Progenitor cell of endocrine pancreas (in vitro differentiated cells): ENCODE measurements at places on chromosomes 7 and 10. TPM values are rescaled to one million over a fixed set of nuclear protein-coding genes. Genes with fewer than 3 reads are reported as not detected.

- H3K27me3 ChIP-seq = no peaks in the 10 kb centered on the region
- no peaks in the 10 kb centered on the region for H3K36me3 ChIP-seq
- no peak overlapping the region for H3K27ac ChIP-seq
These were observed 837.1 kb downstream of the LRMDA start for GRCh38 chr10:76268530-76268929.

GRCh38 chr7:3312583-3312982 is 11.5 kb downstream of the SDK1 start:
- no peak overlapping the region for H3K4me3 ChIP-seq
- DNase-seq = no peak
- H3K27ac ChIP-seq = no peak overlapping the region
- no peaks in the 10 kb centered on the region for H3K27me3 ChIP-seq

DNA sequence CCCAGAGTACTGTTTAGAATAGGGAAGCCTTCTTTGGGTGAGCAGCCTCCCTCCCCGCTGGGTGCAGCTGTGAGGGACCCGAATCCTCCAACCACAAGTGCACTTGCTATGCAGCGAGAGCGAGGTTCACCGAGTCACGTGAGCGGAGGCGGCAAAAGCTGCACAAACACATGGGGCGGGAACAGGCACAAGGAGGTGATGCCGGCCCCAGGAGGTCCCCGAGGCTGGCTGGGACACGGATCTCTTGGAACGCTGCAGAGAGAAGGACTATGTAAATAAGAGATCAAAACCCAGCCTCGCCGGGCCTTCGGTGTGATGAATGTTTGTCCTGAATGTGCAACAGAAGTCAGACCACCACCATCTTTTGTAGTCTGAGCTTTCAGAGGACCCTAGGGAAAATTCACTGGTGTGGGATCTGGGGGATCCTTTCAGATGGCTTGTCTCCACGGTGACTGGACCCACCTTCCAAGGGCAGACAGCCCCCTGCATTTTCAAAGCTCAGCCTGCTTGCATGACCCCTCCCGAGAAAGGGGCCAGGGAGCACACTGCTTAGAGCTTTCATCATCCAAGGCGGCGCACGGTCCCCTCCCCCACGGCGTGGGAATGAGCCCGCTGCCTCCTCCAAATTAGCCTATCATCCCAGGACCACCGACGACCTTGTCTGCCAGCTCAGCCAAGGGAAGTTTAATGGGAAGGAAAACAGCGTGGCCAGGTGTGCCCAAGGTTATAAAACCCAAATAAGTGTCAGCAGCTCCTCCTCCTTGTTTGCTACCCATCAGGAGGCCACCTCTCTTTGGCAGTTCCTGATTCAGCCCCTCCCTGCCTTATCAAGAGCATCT is 327.7 kb downstream of the CXCL12 start:
- H3K4me3 ChIP-seq = no peak overlapping the region
- H3K27me3 ChIP-seq = peaks cover 37% of the 10 kb centered on the region
- H3K27ac ChIP-seq = peak overlapping the region; percentile 52
- H3K4me1 ChIP-seq = peaks cover 19% of the 10 kb centered on the region
- H3K36me3 ChIP-seq = no peaks in the 10 kb centered on the region

GRCh38 chr7:630111-630511 is 96.4 kb upstream of the DNAAF5 start:
- H3K4me3 ChIP-seq = no peak overlapping the region
- no peak for DNase-seq
- peaks cover 13% of the 10 kb centered on the region for H3K36me3 ChIP-seq
- H3K27ac ChIP-seq = no peak overlapping the region
- no peaks in the 10 kb centered on the region for H3K27me3 ChIP-seq
- no peaks in the 10 kb centered on the region for H3K4me1 ChIP-seq

DNA sequence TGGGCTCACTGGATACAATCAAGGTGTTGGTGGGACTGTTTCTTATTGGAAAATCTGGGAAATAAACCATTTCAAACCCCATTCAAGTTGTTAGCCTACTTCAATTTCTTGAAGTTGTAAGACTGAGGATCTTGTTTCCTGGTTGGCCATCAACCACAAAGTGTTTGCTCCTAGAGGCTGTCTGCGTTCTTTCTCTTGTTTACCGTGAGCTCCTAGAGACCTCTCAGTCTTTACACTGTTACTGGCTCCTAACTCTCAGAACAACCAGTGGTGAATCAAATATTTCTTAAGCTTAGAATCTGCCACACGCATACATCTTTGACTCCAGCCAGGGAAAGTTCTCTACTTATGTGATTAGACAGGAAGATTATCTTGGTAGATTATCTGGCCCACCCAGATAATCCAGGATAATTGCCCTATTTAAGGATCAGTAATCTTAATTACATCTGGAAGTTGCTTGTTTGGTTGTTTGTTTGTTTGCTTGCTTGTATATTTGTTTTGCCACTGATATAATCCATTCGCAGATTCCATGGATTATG is 798.7 kb downstream of the IPMK start:
- H3K4me3 ChIP-seq = no peak overlapping the region
- DNase-seq = no peak
- H3K4me1 ChIP-seq = peaks cover 5% of the 10 kb centered on the region
- H3K27me3 ChIP-seq = peaks cover 9% of the 10 kb centered on the region

DNA sequence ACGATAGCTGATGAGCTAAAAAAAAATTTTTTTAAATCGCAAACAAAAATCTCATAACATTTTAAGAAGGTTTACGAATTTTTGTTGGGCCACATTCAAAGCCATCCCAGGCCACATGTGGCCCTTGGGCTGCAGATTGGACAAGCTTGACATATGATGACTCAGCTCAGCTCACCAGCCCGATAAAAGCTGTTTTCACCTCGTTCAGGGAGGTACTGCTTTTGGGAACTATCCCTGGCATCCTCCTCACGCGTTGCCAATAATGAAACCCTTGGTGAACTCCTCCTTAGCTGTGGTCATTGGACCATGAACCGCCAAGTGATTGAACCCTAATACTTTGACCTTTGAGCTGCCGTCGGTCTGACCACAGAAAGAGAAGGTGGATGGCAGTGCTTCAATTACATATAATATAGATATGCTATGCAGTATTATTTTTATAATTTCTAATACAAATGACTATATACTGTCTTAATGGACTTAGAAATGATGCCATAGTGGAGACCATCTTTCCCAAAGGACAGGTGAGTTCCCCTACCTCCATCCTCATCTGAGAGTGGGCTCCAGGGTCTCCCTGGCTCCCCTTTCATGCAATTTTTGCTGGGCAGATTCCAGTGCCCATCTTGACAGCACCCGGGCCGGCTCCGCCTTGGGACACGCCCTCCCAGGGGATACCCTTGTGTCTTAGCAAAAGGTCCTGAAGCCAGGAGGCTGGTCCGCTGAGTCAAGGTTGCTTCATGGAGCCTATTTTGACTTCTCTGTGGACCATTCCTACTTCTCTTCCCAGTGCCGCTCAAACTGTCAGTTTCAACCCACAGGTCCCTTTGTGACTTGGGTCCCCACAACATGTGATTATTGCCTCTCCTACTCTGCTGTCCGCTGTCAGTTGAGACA is 707.2 kb downstream of the PARD3 start:
- no peak overlapping the region for H3K27ac ChIP-seq
- DNase-seq = no peak

DNA sequence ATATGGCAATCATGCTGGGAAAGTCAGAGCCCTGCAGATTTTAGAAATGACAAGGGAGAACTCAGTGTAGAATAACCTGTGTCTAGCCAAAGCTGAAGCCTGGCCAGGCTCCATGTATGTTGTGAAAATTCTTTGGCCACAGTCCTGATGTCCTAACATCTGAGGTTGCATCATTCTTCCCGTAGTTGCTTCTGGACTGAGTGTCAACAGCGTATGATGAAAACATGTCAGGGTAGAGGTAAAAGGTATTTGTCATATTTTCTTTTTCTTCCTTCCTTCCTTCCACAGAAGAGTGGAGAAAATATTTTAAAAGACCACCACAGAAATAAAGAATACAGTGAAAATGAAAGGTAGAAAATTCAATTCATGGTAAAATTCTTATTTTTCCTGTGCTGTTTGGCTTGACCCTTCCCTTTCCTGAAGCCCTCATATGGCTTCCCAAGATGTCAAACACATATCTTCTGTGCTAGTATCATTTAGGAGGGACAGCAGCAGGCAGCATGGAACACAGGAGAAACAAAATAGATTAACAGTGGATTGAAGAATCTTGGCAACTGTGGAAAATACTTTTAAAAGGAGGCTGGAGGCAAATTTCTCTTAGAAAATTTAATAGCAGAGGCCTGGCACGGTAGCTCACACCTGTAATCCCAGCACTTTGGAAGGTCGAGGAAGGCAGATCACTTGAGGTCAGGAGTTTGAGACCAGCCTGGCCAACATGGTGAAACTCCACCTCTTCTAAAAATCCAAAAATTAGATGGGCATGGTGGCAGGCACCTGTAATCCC is 18.9 kb upstream of the NRBF2 start:
- no peaks in the 10 kb centered on the region for H3K27me3 ChIP-seq
- no peak for DNase-seq
- H3K27ac ChIP-seq = no peak overlapping the region
- no peak overlapping the region for H3K4me3 ChIP-seq
- no peaks in the 10 kb centered on the region for H3K36me3 ChIP-seq

GIMAP5 gene
- total RNA-seq = not detected in 2 replicates

DNA sequence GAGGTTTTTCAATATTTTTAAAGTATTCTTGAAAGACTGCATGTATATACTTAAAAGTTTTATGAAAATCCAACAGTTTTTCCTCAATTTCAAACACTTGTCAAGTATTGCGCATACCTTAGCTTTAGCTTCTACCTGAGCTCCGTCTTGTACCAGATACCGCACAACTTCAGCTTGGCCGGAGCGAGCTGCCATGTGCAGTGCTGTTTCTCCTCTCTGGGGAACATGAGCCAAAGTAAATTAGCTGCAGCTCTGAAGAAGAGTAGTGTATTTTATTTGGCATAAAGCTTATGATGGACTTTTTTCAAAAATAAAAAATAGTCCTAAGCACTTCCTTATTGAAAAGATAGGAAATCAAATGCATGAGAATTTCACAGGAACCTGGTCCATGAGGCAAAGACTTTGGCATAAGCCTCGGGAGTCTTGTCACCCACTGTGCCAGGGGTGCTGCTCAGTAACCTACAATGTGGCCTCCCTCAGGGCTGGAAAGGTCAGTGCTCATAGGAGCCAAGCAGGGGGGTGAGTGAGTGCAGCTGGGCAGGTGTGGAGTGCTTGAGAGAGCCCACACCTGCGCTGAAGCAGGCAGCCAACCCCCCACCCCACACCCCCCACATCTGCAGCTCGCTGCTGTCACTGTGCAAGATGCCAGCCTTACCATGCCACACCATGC is 189.5 kb downstream of the ANK3 start:
- no peaks in the 10 kb centered on the region for H3K27me3 ChIP-seq
- H3K4me1 ChIP-seq = peaks cover 9% of the 10 kb centered on the region
- no peak for DNase-seq

DNA sequence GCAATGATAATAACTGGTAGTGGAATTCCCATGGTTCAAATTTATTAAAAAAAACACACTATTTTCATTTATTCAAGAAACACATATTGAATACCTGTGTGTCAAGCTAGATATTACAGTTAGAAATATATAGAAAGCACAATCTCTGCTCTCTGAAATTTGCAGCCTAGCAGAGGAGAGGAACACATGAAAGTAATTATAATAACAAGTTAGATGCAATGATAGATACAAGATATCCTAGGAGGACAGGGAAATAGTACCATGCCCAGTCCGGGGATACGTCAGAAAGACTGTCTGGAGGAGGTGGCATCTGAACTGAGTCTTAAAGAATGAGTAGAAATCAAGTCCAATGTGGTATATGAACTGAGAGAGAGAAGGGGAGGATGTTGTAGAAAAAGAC is 485.6 kb upstream of the C7orf33 start:
- no peak for DNase-seq
- no peaks in the 10 kb centered on the region for H3K27me3 ChIP-seq
- no peak overlapping the region for H3K27ac ChIP-seq
- no peaks in the 10 kb centered on the region for H3K36me3 ChIP-seq
- no peak overlapping the region for H3K4me3 ChIP-seq
- H3K4me1 ChIP-seq = peaks cover 7% of the 10 kb centered on the region

ANKRD7 gene
- total RNA-seq = not detected in 2 replicates

DNA sequence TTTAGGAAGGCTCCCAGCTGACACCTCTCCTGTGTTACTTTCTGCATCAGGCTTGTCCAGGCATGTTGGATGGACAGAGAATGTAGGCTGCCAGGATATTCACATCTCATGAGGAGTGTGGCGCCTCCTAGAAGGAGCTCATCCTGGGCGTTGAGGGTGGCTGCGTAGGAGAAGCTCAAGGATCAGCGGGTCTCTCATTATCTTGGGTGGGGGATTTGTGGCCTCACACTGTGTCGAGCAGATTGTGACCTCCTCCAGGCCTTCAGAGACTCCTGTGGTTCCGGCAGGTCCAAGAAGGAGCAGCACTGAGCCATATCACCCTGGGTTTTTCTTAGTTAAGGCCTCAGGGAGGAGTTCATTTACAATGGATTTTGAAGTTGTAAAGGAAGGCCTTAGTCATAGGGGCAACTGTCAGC is 8.7 kb upstream of the COBL start:
- H3K4me3 ChIP-seq = no peak overlapping the region
- no peaks in the 10 kb centered on the region for H3K36me3 ChIP-seq
- peaks cover 11% of the 10 kb centered on the region for H3K4me1 ChIP-seq
- DNase-seq = no peak
- peaks cover 4% of the 10 kb centered on the region for H3K27me3 ChIP-seq
- no peak overlapping the region for H3K27ac ChIP-seq

DNA sequence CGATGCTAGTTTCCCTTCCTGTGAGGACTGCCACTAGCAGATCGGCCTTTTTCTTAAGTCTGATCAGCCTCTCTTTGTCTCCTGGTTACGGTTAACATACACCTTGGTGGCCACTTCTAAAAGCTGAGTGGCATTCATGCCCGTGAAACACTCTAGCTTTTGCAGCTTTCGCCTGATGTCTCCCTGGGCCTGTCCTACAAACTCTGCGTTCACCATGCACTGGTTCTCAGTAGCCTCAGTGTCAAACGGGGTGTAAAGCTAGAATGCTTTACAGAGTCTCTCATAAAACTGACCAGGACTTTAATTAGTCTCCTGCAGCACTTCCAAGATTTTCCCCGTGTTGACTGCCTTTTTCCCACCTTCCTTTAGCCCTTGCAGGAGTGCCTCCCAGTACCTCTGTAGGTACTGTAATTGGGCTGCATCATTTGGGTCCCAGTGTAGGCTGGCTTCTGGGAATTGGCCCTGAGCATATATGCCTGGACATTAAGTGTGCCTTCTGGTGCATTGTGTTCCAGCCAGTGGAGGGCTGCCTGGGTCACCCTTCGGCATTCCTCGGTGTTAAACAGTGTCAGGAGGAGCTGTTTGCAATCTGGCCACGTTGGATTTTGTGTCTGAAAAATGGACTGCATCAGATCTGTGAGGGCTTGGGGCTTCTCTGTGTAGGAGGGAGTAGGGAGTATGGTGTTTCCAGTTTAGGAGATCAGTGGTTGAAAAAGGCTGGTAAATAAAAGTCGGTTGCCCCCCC is 6.5 kb upstream of the ZNF117 start:
- no peak overlapping the region for H3K4me3 ChIP-seq
- H3K4me1 ChIP-seq = no peaks in the 10 kb centered on the region
- no peak for DNase-seq
- no peak overlapping the region for H3K27ac ChIP-seq
